CD8-positive, alpha-beta memory T cell (primary cell): ENCODE measurements at places on chromosomes 1 and 21.

- DNase-seq = no peak
These were observed 609 bp upstream of the ATF3 start for GRCh38 chr1:212607913-212608391.

GRCh38 chr1:201422436-201423030 is 1.0 kb upstream of the TNNI1 start:
- DNase-seq = no peak

GRCh38 chr1:107649023-107649422 is 316.0 kb downstream of the VAV3 start:
- no peak for DNase-seq

DNA sequence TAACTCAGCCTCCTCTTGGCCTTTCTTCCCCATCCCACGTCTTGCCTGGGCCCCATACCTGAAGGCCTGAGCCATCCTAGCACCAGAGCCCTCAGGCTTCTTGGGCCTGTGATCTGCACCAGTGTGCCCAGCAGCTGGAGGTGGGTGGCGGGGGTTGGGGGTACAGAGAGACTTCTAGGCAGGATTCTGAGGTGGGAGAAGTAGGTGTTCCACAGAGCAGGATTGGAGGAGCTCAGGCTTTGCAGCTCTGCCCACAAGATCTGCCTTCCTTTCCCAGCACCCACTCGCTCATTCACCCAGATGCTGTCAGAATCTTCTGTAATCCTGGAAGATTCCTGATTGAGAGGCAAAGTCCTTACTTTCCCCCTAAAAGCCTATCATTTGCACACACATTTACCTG is 10.0 kb upstream of the GJB5 start:
- no peak for DNase-seq

DNA sequence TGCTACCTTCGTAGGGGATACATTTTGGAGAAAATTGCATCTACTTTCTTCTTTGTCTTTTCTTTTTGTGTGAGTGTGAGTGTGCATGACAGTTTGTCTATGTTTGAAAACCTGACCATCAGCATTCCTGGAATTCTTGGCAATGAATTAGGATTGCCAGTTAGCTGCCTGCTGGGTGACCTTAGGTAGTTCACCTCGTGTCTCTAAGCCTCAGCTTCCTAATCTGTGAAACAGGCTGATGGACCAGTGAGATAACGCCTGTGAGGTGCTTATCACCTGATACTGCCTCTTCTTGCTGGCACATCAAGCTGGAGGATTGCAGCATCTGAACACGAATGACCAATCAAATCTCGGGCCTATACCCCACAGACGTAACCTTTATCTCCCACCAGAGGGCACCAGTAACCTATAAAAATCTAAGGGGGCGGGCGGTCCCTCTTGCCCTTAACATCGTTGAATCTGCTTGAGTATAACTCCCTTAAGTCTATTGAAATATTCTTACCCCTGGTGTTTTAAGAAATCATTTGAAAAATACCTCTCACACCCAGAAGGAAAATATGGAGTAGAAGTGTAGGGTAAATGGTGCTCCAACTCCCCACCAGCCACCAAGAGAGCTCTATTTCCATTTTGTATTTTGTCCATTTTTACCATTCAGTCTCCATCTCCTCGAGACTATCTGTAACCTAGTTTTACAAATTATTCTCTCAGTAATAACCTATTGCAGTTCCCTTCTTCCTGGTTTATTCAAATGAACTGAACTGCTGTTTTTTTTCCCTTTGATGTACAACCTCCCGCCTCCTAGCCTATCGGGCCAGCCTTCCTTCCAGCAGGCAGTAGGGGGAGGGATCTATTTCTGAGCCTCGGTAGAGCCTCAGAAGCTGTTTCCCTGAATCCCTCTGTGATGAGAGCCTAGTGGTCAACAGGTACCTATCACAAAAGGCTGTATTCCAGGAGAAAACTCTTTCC is 49.7 kb downstream of the MDM4 start:
- peak; percentile 19 for DNase-seq

DNA sequence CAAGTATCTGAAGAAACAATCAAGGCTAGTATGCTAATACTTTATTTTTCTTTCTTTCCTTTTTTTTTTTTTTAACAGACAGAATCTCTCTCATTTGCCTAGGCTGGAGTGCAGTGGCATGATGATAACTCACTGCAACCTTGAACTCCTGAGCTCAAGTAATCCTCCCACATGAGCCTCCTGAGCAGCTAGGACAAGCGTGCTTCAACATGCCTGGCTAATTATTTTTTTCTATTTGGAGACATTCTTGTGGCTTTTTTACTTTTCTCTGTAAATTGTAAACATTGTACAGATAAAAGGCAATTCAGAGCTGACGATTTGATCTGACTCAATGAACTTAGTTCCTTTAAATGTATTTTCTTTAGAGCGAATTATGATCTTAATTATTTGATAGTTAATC is 41.4 kb downstream of the CCDC18 start:
- DNase-seq = no peak
